Activated CD8-positive, alpha-beta T cell treated with anti-CD3 and anti-CD28 coated beads for 36 hours (primary cell): ENCODE measurements at places on chromosomes 3 and 15. TPM values are rescaled to one million over a fixed set of nuclear protein-coding genes. Genes with fewer than 3 reads are reported as not detected.

DNA sequence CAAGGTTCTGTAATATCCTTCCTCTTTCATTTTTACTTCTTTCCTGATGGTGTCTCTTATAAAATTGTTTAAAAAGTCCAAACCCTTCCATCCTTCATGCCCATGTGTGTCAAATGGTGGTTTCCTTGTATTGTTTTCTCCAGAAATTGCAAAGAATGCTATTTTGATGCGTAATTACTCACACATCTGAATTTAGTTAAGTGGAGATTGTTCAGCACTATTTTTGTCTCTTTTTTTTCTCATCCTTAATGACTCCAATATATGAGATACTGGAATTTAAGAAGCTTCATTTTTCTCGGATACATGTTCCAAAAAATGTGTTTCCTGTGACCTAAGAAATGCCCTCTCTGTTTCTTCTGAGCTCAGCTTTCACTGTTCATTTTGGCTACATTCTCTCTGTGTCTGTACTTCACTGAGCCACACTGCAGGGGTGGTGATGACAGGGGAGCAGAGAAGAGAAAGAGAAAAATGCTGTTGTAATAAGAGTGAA, 799.8 kb downstream of the DIPK2A start:
- DNase-seq: no peak
- H3K4me1 ChIP-seq: no peaks in the 10 kb centered on the region
- no peak overlapping the region for H3K27ac ChIP-seq
- H3K36me3 ChIP-seq: no peaks in the 10 kb centered on the region
- no peaks in the 10 kb centered on the region for H3K27me3 ChIP-seq

RTP1 gene
- total RNA-seq: not detected

GRCh38 chr15:66623801-66624453, 58.1 kb upstream of the LCTL start:
- no peak overlapping the region for H3K27ac ChIP-seq
- H3K4me3 ChIP-seq: no peak overlapping the region
- peaks cover 17% of the 10 kb centered on the region for H3K27me3 ChIP-seq
- no peak for DNase-seq
- H3K36me3 ChIP-seq: no peaks in the 10 kb centered on the region

DNA sequence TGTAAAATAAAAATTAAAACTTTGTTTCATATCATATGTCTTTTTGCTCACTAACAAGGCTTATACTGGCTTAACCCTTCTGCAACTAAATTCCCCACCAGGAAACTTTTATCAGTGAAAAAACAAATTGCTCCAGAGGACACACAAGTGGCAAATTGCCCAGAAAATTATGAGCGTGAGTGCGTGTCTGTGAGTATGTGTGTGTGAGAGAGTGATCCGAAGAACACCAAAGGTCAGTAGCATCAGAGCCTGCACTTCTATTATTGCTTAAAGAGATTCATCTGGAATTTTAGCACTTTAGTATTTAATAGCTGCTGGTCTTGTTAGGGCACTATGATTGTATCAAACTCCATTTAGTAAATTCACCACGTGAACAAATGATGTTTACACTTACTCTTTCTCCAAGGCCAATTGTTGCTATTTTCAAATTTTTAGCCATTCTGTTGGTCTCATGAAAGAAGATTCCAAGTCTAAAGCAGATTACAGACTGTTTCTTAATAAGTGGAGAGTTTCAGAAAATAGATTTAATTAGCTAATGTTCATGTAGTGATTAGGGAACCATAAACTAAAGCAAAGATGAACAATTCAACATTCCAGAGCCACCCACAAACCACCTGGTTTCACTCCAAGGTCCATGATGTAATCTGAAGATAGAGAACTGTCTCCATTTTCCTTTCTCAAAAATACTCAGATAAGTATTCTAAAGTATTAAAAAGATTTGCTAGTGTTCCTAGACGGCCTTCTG, 91.1 kb upstream of the IL12A start:
- no peak overlapping the region for H3K4me3 ChIP-seq
- H3K4me1 ChIP-seq: no peaks in the 10 kb centered on the region
- no peaks in the 10 kb centered on the region for H3K27me3 ChIP-seq
- DNase-seq: no peak

GRCh38 chr3:52434491-52435115, 10.3 kb downstream of the SEMA3G start:
- H3K27me3 ChIP-seq: no peaks in the 10 kb centered on the region
- H3K4me3 ChIP-seq: no peak overlapping the region
- H3K4me1 ChIP-seq: no peaks in the 10 kb centered on the region
- H3K36me3 ChIP-seq: no peaks in the 10 kb centered on the region
- H3K27ac ChIP-seq: no peak overlapping the region

AMOTL2 gene
- total RNA-seq: not detected

DNA sequence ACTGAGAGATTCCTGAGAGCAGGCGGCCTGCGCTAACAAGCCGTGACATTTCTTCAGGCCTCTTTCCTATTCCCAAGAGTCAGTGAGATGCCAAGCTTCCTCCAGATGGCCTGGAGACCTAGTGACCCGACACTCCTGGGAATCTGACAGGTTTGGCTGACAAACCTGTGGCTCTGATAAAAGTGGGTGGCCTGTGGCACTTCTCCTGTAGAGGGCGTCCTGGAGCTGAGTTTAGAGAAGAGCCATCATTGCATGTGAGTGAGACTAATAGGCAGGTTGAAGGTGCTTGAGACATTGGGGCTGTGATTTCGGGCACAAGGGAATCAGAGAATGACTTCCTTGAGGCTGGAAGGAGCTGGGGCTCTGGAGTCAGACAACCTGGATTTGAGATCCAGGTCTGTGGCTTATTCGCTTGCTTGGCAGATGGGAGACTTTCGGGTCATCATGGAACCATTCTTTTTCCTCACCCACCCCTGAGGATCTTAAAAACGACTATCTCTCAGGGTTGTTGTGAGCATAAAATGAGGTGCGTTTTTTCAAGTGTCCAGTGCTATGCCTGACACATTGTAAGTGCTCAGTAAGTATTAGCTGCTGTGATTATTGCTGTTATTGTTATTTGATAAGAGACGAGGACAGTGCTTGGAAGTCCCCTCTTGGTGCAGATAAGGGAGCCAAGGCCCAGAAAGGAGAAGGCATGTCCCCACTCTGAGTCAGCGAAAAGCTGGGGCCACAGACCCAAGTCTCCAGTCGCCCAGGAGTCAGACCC, 77.2 kb downstream of the SCN10A start:
- H3K27ac ChIP-seq: no peak overlapping the region
- no peaks in the 10 kb centered on the region for H3K36me3 ChIP-seq
- peak; percentile 74 for DNase-seq
- H3K4me1 ChIP-seq: no peaks in the 10 kb centered on the region
- no peak overlapping the region for H3K4me3 ChIP-seq
- peaks cover 19% of the 10 kb centered on the region for H3K27me3 ChIP-seq

DNA sequence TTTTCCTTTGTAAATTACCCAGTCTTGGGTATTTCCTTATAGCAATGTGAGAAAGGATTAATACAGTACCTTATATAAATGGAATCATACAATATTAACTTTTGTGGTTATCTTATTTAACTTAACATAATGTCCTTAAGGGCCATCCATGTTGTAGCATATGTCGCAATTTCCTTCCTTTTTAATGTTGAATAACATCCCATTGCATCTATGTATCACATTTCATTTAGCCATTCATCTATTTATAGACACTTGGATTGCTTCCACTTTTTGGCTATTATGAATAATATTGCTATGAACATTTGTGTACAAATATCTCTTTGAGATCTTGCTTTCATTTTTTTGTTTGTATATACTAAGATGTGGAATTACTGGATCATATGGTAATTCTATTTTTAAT, 342.2 kb downstream of the PDCD6IP start:
- H3K4me1 ChIP-seq: no peaks in the 10 kb centered on the region
- H3K27ac ChIP-seq: no peak overlapping the region
- no peak for DNase-seq
- no peak overlapping the region for H3K4me3 ChIP-seq

GRCh38 chr3:14640157-14640562, 11.4 kb upstream of the CCDC174 start:
- no peak for DNase-seq
- no peak overlapping the region for H3K4me3 ChIP-seq
- no peak overlapping the region for H3K27ac ChIP-seq
- H3K36me3 ChIP-seq: no peaks in the 10 kb centered on the region

DNA sequence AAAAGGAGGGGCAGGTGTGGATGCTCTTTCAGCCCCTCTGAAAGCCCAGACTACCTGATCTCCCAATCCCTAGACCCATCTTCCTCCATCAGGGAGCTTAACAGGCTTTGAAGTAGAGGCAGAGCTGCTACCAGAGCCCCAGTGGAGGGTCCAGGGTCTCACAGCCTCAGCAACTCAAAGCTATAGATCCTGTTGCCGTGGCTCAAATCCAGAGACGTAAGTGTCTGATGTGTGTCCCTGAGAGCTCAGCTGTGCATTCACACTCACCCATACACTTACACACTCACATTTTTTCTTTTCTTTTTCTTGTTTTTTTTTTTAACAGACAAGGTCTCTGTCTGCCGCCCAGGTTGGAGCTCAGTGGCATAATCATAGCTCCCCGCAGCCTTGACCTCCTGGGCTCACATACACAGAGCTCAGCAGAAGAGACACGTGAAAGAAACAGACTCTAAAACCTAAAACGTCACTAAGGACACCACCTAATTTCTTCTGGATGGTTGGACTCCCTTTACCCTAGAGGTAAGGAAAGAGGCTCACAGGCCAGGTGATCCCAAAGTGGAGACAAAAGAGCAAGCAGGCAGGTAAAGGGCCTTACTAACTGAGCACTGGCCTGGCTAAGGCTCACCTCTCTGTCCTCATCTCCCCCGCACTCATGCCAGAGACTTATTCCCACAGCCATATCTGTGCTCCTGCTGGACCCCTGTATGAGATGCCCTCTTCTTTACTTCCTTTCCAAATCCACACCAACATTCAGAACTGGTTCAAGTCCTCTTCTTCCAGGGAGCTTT, 80.7 kb downstream of the SCN11A start:
- no peaks in the 10 kb centered on the region for H3K4me1 ChIP-seq
- no peak overlapping the region for H3K4me3 ChIP-seq
- DNase-seq: no peak
- H3K27me3 ChIP-seq: peaks cover 5% of the 10 kb centered on the region
- H3K27ac ChIP-seq: no peak overlapping the region

DNA sequence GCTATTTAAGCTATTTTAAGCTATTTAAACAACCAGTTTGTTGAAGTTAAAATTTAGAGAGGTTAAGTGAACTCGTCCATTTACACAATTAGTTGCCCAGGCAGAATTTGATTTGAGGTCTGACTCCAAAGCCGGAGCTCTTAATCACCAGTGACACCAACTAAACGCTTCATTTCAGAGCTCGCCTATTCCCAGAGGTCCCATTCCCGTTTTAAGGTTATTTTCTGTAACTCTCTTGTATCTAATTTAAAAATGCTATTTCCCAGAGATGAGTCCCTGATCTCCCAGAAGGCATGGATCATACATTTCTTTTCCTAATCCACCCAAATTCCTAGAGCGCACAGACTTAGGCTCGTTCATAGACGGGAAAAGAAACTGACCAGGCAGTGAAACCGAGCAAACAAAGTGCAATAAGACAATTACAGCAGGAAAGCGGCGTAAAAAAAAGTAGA, 904 bp upstream of the MCTP2 start:
- H3K36me3 ChIP-seq: peaks cover 1% of the 10 kb centered on the region
- H3K4me3 ChIP-seq: peak overlapping the region; percentile 91
- H3K27me3 ChIP-seq: no peaks in the 10 kb centered on the region
- peaks cover 60% of the 10 kb centered on the region for H3K4me1 ChIP-seq

DNA sequence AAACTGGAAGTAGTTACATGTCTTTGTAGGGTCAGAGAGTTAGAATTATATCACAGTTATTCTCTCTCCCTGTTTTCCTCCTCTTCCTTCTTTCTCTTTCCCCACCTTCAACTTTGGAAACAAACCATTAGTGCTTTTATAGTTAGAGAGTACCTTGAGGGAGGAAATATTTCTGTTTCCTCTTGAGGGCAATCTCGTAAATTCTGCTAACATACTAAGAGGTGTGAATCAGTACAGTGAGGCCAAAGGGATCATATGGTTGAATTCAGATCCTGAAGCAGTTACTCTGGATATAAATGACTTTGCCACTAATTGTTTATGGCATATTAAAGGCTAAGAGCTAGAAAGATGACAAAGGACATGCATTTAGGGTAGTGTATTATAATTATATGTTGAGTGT, 60.3 kb upstream of the CCNL1 start:
- no peak overlapping the region for H3K4me3 ChIP-seq
- no peak for DNase-seq
- H3K27ac ChIP-seq: no peak overlapping the region
- H3K27me3 ChIP-seq: no peaks in the 10 kb centered on the region
- peaks cover 2% of the 10 kb centered on the region for H3K4me1 ChIP-seq

DNA sequence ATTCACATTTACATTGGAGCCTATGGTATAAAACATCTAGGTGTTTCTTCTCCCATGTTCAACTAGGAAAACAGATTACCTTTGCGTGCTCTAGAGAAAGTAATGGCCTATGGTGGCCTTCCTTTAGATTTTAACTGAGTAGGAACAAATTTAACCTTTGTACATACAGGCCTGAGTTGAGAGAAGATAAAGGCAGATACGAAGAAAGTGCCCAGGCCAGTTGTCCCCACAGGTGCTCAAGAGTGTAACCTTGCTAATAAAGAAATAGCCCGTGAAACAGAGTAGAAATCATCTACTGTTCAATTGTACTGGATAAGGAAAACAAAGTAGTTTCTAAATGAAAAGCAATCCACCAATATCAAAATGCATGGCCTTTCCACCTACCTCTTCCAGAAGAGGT, 6.8 kb upstream of the TSC22D2 start:
- H3K27ac ChIP-seq: no peak overlapping the region
- no peaks in the 10 kb centered on the region for H3K36me3 ChIP-seq
- H3K27me3 ChIP-seq: peaks cover 3% of the 10 kb centered on the region
- H3K4me3 ChIP-seq: no peak overlapping the region
- H3K4me1 ChIP-seq: no peaks in the 10 kb centered on the region
- DNase-seq: no peak

- H3K27ac ChIP-seq: no peak overlapping the region
- H3K4me1 ChIP-seq: no peaks in the 10 kb centered on the region
Measured at GRCh38 chr3:25335356-25335755, 92.7 kb upstream of the RARB start.

GRCh38 chr3:71847794-71848193, 62.8 kb upstream of the PROK2 start:
- H3K27me3 ChIP-seq: peaks cover 4% of the 10 kb centered on the region
- no peak overlapping the region for H3K4me3 ChIP-seq
- no peak for DNase-seq
- H3K4me1 ChIP-seq: no peaks in the 10 kb centered on the region
- H3K27ac ChIP-seq: no peak overlapping the region
